ENCODE measurements at places on chromosomes 4 and X.

DNA sequence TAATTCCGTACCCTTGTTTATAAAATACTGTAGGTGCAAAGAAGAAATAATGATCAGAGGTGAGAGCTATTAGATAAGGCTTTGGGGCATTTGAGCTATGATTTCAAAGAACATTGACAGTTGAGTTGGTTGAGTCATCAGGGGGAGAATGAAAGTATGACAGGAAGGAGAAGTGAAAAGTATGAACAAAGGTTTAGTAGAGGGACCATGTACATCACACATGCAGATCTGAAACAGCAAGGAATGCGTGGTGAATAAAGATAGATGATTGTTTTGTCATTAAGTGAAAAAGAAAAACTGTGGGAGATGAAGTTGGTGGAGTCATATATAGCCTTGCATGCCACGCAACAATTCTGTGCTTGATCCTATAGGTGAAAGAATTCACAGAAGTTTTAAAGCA, 163.1 kb downstream of the ARAP2 start:
- no peak for DNase-seq

DNA sequence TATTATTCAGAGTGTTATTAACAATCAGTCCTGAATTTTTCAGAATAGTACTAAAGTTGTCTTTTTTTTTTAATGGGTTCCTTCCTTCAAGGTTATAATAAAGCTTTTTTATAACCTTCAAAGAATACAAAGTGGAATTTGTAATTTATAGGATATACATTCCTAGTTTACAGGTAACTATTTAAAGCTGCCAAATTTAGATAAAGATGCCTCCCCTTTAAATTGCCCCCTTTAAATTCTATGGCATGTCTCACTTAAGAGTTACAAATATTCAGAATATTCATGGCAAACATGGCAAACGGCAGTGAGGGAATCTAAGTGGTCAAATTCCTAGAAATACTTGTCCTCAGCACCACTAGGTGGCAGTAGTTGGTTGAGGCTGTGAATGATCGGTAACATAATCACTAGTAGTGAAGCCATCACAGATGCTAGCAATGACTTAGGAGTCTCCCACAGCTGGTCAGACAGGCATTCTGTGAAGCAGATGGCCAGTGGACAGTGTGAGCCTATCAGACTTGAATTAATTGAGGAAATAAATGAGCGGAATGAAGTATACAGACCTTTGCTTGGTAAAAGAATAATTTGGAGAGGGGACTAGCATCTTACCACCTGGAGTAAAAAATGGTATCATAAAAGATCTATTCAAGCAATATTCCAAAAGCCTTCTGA, 86.4 kb downstream of the CBR4 start:
- peak; percentile 15 for DNase-seq

GRCh38 chr4:11421116-11421515, 7.6 kb downstream of the HS3ST1 start:
- no peak for DNase-seq

DNA sequence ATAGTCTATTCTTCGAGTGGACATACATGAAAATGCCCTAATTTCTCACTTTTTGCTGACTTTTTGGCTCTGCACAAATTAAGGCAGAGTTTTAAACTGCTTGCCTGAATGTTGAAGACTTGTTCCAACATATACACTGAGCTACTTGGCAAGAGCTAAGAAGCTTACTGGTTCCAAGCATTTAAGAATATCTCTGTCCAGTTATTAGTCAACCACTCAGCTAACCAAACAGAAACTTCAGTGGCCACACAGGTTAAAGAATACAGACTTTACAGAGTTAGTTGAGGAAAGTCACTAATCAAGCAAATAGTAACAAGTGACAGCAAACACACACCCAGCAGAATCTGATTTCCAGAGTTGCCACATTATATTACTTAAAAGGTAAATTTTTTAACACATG, 35.5 kb downstream of the AMER1 start:
- DNase-seq, result no peak

DNA sequence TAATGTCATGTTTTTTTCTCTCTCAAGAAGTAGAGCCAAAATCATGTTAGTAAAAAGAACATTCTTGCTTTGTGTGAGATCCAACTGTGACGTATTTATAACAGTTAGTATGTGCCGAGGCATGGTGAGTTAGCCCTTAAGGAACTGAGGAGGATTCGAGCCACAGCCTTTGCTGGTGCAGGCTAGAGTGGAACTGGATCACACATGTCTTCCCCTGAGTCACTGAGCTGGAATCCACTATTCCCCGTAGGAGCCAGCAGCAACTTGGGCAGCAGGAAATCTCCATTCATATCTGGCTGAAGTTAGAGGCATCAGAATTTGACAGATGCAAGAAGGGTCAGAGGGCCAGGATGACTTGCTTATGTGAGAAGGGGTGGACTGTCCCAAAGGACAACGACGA, 144.6 kb upstream of the KIT start:
- no peak for DNase-seq
